ENCODE measurements at places on chromosomes 2 and 18. TPM values are rescaled to one million over a fixed set of nuclear protein-coding genes. Genes with fewer than 3 reads are reported as not detected.
A peak's percentile ranks its signal among the peaks of the same experiment; 100 is the strongest.

DNA sequence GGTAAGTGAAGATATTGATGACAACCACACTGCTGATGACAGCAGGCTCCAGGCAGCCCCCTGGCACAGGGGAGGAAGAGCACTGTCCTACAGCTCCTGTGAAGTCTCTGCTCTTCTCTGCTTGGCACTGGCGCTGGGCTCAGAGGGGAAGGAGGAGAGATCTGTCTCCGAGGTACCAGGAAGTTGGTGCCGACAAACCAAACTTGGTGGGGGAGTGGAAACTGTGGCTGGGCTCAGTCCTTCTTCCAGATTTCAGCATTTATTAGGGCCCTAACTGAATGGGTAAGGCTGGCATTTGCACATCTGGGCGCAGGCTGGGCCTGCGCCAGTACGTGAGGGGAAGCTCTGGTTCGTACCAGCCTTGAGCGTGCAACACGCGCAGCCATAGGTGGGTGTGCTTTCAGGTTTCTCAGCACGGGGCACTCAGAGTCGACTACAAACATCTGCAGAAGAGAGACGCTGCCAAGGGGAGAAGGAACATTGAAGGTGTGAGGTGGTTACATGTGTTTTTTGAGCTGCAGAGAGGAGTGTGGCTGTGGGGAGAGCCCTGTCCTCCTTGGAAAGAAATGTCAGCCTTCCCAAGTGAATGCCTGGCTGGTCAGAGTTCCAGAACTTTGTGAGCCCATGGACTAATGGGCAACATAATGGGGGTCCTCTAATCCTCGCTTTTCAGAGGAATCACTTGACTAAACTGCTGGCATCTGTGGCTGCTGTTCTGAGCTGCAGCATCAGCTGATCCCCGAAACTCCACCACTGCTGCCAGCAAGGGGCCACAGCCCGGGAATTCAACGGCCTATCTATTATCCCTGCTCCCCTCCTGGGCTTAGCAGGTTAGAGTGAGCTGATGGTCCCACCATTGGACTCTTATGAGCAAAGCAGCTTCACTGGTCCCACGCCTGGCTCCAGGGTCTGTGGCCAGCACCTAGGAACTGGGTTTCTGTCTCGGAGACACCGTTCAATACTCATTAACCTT lies 55.2 kb upstream of the SEMA4C start:
- peak; percentile 51 for DNase-seq

The SPHKAP gene
- total RNA-seq, result not detected

GRCh38 chr2:150256736-150257135 lies 230.7 kb downstream of the RND3 start:
- DNase-seq, result no peak

The GPR75 gene
- total RNA-seq, result 1.7 TPM

DNA sequence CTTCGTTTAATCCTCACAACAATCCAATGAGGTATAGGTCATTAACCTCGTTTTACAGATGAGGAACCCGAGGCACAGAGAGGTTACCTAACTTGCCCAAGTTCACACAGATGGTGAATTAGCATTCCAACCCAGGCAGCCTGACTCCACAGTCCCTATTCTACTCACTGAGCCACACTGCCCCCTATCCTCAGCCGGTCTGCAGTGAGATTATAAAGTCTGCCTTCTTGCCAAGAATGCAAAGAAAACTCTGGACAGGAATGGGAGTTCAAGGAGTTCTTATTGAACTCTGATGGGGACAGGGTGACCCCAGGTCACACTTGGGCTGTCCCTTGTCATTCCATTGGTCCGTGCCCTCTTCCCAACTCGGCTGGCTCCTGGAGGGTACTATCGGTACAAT lies 118.1 kb upstream of the MSH6 start:
- no peak for DNase-seq

DNA sequence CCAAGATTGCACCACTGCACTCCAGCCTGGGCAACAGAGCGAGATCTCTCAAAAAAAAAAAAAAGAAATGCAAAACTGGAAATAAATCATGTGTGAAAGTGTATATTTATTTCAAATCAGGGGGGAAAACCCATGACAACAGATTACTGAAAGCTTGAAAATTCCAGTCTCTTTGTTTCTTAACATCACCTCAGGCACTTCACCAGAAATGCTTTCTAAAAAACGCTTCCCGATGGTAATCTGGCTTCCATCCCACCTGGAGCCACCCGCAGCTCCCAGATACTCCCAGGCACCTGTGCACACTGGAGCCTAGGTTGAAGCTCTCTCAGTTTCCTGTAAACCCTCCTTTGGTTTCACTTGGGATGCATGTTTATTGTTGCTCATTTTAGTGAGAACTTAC lies 7.2 kb upstream of the ITGB6 start:
- DNase-seq, result no peak

DNA sequence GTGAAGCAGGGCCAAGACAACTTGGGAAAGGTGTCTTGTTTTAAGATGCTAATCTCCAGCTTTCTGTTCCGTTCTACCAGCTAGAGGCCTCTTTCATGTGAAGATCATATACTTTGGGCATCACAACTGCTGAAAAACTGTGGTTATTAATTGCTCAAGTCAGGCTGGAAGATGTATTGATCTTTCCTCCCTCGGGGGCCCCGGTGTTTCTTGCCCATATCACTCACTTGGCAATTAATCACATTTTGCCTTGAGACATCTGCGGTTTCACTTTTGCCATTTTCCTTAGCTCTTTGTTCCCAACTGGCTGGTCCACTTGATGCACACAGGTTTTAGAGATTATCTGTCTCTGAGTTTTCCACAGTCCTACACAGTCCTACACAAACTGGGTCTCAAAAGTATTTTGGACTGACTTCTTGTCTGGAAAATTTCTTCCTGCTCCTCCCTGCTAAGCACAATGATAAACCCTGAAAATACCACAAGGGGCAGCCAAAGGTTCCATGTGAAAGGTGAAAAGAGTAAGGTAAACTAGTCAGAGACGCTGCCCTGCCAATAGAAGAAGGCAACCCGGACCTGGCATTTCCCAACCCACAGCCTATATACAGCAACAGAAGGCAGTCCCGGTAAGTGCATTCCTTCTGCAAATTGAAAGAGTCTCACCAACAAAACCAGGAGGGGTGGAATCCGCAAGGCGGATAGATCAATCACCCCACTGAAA lies 181.0 kb downstream of the AFF3 start:
- DNase-seq, result no peak

DNA sequence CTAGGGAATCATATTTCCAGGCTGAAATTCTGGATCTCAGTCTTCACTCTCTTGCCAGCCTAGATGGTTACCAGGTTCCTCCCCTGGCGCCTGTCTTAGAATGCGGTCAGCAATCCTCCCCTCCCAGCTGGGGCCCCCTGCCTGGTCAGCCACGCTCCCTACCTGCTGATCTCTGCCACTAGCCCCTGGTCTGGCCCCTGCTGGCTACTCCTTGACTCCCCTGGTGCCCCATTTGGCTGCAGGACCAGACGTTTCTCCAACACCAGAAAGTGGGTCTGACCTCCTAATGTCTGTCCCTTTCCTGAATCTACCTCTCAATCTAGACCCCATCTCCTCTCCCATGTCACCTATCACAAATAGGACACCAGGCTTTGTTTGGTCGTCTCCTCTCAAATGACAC lies 432.0 kb upstream of the SMIM21 start:
- DNase-seq, result no peak

DNA sequence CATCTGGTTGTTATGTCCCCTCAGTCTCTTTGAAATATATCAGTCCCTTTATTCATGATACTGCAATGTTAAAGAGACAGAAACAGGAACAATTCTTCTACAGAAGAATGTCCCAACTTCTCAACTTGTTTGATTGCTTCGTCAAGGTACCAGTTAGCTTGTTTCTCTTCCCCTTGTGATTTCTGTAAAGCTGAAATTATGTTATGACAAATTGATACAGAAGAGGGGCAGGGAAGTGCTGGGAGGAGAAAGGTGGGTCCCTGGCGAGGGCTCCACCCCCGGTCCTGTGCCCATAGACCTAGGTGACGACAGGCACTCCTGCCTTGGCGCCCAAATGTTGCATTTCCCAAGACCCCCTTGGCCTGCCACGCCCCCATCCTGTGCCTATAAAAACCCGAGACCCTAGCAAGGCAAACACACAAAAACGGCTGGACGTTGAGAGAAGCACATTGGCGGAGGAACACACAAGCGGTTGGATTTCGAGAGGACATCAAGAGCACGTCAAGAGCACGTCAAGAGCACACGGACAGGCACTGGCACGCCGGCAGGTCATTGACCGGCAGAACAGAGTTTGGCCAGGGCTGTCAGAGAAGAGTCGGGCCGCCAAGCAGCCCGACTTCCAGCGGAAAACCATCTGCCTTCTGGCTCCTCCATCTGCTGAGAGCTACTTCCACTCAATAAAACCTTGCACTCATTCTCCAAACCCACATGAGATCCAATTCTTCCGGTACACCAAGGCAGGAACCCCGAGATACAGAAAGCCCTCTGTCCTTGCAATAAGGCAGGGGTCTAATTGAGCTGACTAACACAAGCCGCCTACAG lies 11.5 kb upstream of the RTN4 start:
- no peak for DNase-seq
